Right lung (tissue), 10 donors: ENCODE measurements at places on chromosomes 6 and 20.

DNA sequence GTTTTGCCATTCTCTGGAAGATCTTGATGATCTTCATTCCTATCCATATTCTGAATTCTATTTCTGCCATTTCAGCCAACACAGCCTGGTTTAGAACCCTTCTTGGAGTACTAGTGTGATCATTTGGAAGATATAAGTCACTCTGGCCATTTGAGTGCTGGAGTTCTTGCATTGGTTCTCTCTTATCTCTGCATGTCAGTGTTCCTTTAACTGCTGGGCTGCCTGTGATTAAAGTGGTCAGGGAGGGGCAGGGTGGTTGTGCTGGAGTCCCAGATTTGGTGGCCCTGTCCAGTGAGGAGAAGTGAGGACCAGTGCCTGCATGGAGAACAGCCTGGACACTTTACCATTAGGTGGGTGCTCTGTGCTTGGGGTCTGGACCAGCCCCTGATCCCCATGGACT, 173.0 kb downstream of the SOD2 start:
- no peak for DNase-seq

DNA sequence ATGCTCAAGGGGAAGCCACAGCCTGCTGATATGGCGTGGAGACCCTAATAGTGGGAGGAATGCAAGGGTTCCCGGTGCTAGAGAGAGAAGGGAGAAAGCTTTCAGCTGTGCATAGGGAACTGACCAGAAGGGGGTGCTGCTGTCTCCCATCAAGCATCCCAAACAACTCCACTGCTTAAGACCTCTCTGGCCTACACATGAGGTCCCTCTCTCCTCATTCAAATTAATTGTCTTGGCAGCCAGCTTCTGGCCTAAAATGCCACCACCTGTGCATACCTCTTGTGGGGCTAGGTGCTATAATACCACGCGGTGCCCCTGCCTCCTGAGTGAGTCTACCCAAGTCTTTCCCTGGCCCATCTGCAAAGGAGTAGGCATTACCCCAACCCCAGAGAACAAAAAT, 14.5 kb downstream of the ADISSP start:
- DNase-seq, result peak; percentile 42

- DNase-seq, result no peak
These were observed 1.6 kb upstream of the PRL start for GRCh38 chr6:22298475-22298890.

- DNase-seq, result no peak
These were observed 74.5 kb upstream of the CD2AP start for GRCh38 chr6:47403056-47403455.

- no peak for DNase-seq
These were observed 562.3 kb upstream of the BTBD3 start for GRCh38 chr20:11355345-11355744.

DNA sequence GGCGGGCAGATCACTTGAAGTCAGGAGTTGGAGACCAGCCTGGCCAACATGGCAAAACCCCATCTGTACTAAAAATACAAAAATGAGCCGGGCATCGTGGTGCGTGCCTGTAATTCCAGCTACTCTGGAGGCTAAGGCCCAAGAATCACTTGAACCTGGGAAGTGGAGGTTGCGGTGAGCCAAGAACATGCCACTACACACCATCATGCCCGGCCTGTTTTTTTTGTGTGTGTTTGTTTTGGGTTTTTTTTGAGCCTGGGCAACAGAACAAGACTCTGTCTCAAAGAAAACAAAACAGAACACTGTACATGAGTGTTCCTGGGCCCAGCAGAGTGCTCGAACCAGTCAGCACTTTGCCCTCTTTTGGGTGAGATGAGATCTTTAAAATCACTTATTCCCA, 159.1 kb downstream of the MTHFD1L start:
- no peak for DNase-seq

GRCh38 chr6:159578629-159579028, 114.4 kb downstream of the SOD2 start:
- no peak for DNase-seq

DNA sequence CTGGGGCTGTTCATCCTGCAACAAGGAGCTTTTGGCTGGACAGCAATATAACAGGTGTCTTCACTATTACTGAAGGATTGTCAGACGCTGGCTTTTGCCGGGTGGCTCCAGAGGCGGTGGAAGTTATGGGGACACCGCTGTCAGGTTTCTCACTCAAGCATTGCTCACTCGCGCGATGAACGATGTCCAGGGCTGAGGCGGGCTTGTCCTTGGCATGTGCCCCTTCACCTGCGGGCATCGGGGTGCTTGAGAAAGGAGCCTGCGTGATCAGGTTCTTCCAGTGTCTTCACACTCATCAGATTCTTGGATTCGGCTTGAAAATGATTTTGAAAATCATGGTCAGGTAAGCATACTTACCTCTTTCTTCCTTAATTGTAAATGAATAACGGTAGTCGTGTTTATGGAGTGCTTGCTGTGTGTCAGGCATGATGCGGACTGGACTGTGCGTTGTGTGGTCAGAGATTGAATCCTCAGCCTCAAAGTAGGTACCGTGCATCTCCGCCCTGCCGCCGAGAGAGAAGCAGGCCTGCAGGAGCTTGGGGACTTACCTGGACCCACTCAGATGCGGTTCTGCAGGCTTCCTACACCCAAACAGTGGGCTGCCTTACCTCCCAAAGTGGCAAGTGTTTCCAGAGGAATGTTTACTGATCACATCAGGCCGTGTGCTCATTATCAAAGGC, 18.3 kb upstream of the PYGB start:
- no peak for DNase-seq

GRCh38 chr6:169798764-169799473, 47.5 kb downstream of the ERMARD start:
- DNase-seq, result no peak

DNA sequence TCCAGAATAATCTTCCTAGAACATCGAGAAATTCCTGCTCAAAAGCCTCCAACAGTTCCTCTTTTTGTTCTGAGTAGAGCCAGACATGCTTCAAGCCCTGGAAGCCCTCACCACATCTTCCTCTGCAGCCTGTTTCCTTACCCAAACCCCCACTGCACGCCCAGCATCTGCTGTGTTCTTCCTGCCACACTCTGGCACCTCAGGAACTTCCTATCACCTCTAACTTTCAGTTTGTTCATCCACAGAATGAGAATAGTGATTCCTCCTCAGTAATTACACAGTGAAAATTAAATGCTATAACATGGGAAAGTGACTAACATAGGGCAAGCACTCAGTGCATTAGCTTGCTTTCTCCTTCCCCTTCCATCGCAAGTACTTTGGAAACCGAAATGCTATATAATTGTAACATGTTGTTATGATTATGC, 26.3 kb downstream of the C6orf89 start:
- DNase-seq, result no peak

GRCh38 chr6:138863321-138863720, 67.4 kb downstream of the ECT2L start:
- peak; percentile 26 for DNase-seq

GRCh38 chr6:154276810-154277628, 79.6 kb downstream of the IPCEF1 start:
- peak; percentile 43 for DNase-seq

- no peak for DNase-seq
These were observed 99.9 kb upstream of the EDN1 start for GRCh38 chr6:12190252-12190651.

- no peak for DNase-seq
These were observed 446.3 kb upstream of the SLC35B3 start for GRCh38 chr6:8881663-8882062.

GRCh38 chr6:125293587-125293986, 8.2 kb downstream of the HDDC2 start:
- DNase-seq, result no peak

DNA sequence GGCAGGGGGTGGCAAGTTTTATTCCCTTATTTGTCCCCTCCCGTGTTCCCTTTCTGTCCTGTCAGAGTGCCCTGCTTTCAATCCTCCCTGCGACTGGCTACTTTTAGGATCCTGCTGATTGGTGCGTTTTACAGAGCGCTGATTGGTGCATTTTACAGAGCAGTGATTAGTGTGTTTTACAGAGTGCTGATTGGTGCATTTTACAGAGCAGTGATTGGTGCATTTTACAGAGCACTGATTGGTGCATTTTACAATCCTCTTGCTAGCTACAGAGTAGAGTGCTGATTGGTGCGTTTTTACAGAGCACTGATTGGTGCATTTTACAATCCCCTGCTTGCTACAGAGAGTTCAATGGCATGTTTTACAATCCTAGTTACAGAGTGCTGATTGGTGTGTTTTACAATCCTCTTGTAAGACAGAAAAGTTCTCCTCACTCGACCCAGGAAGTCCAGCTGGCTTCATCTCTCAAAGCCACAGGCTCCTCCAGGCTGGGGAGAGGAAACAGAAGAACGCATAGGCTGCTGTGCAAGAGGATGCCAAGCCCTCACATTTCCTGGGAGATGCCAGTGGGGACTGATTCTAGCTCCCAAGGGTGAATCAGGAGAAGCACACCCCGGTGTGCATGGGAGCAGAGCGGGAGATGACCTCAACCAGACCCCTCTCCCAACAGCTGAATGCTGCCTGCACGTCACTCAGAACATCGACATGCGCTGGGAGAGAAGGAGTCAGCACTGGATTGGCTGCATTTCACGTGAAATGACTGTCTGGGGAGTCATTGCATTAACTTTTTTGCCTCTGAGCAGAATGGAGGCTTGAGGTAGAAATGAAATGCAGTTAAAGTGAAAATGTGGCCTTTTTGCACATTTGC, 48.3 kb upstream of the SLC22A23 start:
- DNase-seq, result no peak

GRCh38 chr20:1995531-1996310, 1.9 kb upstream of the PDYN start:
- no peak for DNase-seq

DNA sequence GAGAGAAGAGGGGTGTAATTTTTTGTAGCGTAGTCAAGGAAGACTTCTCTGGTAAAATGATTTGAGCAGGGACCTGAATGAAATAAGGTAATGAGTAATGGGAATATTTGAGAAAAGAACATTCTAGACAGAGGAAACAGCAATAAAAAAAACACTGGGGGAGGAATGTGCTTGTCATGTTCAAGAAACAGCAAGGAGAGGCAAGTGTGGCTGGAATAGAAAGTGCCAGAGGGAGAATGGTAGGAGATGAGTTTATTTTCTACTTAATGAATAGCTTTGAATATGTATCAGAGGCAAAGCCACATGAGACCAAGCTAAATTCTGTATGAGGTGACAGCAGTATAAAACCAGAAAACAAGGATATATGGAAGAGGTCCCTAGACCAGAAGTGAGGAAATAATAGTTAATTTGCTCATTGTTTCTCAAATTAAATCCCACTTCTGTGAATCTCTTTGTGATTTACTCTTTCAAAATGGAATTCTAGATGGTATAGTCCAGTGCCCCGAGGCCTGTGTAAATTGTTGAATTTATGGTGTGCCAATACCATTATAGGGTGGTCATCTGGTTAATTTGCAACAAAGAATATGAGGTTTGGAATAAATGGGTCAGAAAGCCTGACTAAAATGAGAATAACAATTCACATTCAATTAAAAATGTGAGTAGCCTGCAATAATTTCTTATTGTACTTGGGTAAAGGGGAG, 170.2 kb downstream of the CDKAL1 start:
- no peak for DNase-seq

- no peak for DNase-seq
These were observed 7.4 kb downstream of the EEF1A1 start for GRCh38 chr6:73513496-73513854.

DNA sequence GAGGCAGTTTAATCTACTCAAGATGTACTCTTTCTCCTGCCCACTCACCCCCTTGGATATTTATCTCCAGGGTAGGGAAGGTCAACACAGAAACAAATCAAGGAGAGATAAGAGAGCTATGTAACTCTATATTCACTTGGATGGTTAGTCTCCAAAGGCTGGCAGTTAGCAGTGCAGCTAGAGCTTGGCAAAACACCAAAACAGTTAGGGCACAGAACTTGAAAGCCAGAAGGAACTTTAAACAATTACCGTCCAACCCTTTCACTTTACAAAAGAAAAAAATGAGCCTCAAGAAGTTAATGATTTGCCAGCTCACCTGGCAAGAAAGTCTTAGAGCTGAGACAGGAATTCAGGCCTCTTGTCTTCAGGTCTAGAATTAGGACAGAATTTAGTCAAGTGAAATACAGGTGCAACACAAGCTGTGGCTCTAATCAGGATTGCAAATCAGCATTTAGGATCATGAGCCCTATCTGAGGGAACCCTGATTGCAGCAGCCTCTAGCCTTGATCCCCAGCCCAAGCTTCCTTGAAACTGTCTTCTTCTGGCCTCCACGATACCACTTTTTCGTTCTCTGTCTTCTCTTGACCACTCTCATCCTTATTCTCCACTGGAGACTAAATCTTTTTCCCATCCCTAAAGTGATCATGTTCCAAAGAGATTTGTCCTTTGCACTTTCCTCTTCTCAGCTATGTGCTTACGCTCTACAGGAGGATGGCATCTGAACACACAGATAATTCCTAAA, 14.9 kb downstream of the NEDD9 start:
- peak; percentile 63 for DNase-seq

GRCh38 chr6:17004269-17004668, 97.6 kb upstream of the STMND1 start:
- DNase-seq, result no peak

- no peak for DNase-seq
These were observed 214.0 kb downstream of the GMPR start for GRCh38 chr6:16452348-16452747.

GRCh38 chr20:8200220-8200619, 68.2 kb downstream of the PLCB1 start:
- DNase-seq, result no peak

DNA sequence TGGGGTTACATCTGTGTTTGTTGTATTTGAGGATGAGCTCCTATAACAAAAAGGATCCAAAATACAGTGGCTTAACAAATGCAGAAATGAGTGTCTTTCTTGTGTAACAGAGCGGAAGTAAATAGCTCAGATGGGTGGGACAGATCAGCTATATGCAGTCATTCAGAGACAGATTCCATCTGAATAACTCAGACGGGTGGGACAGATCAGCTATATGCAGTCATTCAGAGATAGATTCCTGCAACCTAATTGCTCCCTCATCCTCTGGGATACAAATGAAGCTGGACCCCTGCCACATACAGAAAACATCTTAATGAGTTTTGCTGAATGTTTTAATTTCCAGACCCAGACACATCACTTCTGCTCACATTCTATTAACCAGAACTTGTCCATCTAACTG, 332.3 kb downstream of the BCKDHB start:
- no peak for DNase-seq

DNA sequence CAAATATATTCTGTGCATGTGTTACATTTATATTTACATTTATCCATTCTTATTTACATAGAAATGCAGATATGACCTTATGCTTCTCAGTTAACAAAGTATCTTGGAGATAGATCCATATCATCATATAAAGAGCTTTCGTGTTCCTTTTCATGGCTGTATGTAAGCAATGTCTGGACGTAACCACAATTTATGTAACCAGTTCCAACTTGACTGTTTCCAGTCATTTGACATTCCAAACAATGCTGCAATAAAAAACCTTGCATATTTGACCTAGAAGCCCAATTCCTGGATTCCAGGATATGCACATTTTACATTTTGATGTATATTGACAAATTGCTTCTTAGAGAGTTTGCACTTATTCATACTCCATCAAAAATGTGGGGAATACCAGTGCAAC, 113.7 kb upstream of the F13A1 start:
- no peak for DNase-seq

- DNase-seq, result no peak
These were observed 2.4 kb upstream of the SPEF1 start for GRCh38 chr20:3783511-3784195.

- no peak for DNase-seq
These were observed 176.3 kb downstream of the LRFN2 start for GRCh38 chr6:40410821-40411220.

- DNase-seq, result no peak
These were observed 793 bp downstream of the GMPR start for GRCh38 chr6:16238963-16239797.
